ENCODE measurements at places on chromosomes 5 and 9. TPM values are rescaled to one million over a fixed set of nuclear protein-coding genes. Genes with fewer than 3 reads are reported as not detected.

GRCh38 chr5:176851871-176852658 is 41.7 kb downstream of the UNC5A start:
- no peak for DNase-seq

- DNase-seq = no peak
These were observed 18.9 kb upstream of the GPX8 start for GRCh38 chr5:55140908-55141665.

The TMEM174 gene
- total RNA-seq = not detected

GRCh38 chr9:98412101-98412842 is 156.8 kb upstream of the TBC1D2 start:
- no peak for DNase-seq

DNA sequence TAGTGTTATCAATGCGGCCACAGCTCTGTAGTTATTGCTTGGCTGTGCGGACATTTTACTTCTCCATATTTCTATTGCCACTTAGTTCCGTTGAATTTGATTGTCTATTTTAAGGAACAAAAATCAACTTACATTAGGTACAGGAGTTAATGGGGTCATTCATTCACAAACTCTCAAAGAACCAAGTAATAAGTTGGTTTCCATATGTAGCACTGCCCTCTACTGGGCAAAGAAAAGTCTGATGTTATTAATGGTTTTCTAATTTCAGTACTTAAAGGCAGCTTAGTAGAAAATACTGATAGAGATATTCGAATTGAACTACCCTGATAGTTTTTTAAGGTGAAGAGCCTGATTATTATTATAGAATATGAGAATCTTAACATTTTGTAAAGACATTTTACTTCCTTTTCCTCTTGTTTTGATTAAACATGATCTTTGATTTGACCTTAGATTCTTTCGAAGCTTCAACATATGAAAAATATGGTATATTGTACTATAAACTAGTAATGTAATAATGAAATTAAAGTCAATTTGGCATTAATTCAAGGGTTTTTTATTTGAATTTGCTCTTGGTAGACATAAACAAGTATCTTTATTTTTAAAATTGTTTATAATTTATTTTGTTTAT is 119.5 kb upstream of the CTNND2 start:
- no peak for DNase-seq

The PCDHGA6 gene
- 6.6 TPM for total RNA-seq

The GFI1B gene
- 1.3 TPM for total RNA-seq

The CCNI2 gene
- 8.4 TPM for total RNA-seq

- no peak for DNase-seq
These were observed 70.5 kb upstream of the RAD23B start for GRCh38 chr9:107212613-107213012.

GRCh38 chr5:123701511-123702200 is 189.7 kb downstream of the CSNK1G3 start:
- no peak for DNase-seq

DNA sequence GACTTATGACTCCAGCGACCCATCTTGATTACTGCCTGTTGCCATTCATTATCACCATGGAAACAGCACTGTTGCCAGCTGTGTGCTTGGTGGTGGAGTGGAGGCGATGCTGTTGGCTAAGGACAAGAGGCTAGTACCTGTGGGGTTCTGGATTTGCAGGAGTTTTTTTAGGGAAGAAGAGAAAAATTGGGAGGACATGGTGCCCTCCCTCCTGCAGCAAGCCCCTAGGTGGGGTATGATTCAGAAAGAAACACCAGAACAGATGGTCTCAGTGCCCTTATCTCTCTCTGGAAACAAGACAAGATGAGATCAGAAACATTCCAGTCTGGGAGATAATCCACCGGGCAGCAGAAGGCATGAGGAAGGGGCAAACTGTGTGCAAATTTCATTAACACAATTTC is 87.8 kb upstream of the TLR4 start:
- no peak for DNase-seq

GRCh38 chr9:116327701-116328405 is 174.3 kb downstream of the PAPPA start:
- no peak for DNase-seq

The PCDHGC5 gene
- total RNA-seq = 2.0 TPM

GRCh38 chr9:114231273-114231672 is 75.9 kb downstream of the COL27A1 start:
- no peak for DNase-seq

- no peak for DNase-seq
These were observed 74.3 kb upstream of the STXBP1 start for GRCh38 chr9:127537792-127538191.

DNA sequence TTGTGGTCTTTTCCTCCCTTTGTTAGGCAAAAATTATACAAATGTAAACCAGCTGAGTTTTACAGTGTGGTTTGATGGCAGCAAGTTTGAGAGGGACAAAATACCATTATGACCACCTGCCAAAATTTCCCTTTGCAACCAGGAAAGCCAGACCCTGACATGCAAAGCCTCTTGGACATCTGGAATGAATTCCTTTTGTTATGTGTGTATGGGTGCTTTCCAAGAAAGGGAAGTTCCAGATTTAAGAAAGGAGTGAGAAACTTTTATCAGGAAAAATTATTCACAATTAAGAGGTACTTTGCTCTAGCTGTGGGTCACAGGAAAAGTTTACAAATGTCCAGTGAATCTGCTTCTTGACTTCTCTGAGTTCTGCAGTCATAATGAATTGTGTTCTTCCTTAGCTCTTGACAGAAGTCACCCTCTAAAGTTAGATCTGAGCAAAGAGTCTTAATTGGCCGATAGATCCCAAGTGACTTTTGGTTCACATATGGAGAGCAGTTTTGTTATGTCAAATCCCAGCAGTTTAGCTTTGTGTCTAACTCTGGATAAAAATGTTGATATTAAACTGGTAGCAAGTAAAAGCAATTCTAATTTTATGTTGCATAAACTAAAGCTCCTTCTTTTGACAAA is 295.9 kb upstream of the ZNF608 start:
- DNase-seq = no peak

DNA sequence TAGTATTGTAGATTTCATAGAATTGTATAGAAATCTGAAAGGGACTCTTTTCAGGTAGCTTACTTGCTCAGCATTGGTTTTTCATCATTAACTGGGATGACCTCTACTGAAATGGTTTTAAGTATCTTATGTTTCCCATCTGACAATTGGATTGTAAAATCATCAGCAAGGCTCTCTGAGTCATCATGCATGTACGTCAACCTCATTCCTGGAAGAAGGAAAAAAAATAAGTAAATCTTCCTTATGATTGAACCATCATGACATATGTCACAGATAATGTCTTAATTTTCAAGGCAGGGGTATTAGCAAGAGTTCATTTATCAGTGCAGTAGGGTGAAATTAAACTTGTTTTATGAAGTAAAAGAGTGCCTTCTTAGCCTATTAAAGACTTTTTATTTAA is 74.9 kb upstream of the CER1 start:
- DNase-seq = no peak

The CACFD1 gene
- 79.3 TPM for total RNA-seq

- DNase-seq = no peak
These were observed 1.5 kb downstream of the NSMF start for GRCh38 chr9:137457406-137458193.

GRCh38 chr9:98995059-98995671 is 51.5 kb downstream of the COL15A1 start:
- DNase-seq = peak; percentile 40

DNA sequence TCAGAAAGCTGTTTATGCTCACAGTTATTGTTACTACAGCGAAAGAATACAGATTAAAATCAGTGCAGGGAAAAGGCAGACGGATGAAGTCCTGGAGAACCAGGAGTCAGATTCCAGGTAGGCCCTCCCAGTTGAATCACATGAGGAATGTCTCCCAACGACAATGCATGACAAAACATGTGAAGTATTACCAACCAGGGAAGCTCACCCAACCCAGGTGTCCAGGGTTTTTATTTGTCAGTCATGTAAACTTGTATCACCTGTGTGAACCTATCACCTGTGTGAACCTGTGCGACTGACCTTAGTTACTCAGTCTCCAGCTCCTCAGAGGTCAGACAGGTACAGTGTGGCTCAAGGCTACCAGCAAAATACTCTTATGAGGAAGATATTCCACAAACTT is 63.9 kb downstream of the KIAA1958 start:
- DNase-seq = no peak

DNA sequence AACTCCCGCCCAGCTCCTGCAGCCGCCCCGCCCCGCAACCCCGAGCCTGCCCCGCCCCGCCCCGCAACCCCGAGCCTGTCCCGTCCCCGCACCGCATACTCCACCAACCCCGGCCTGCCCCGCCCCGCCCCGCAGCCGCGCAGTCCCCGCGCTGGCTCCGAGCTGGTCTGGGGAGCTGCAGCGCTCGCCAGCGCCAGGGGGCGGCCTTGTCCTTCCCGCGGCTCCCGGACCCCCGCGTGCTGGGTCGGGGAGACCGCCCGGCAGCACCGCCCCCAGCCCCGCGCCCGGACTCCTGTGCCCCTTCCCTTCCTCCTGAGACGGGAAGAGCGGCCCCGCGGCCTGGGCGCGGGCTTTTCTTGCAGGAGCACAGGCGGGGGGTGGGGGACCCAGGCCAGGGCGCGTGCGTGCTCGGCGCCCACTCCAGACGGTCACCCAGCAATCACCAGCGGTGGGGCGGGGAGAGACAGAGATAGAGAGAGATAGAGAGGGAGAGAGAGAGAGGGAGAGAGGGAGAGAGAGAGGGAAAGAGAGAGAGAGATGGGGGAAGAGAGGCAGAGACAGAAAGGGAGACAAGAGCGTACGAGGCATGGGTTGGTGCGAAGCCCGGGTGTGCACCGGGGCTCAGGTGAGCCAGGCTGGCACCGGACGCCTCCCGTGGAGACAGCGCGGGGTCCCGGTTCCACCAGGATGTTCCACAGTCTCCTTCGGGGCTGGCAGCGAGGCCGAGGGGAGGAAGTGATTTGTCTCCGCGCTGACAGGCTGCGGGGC is 14.7 kb upstream of the TMEM250 start:
- no peak for DNase-seq

The IL17B gene
- 0.52 TPM for total RNA-seq

GRCh38 chr9:114153761-114154599 is 1.4 kb upstream of the COL27A1 start:
- DNase-seq = no peak

DNA sequence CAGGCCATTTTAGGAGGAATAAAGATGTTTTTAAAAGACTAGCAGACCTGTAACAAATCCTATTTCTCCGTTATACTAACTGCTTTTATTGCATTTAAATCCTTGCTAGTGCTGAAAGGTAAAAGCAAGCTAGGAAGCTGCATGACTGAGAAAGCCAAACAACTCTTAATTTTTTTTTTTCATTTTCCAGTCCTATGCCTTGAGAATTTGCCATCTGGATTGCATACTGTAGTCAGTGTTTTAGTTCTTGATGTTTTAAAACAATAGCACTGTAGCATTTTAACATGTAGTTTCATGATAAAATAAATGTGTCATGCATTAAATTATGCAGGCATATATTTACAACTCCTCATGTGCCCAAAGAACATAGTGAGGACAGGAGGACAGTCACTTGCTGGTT is 108.4 kb upstream of the FGF10 start:
- DNase-seq = no peak

DNA sequence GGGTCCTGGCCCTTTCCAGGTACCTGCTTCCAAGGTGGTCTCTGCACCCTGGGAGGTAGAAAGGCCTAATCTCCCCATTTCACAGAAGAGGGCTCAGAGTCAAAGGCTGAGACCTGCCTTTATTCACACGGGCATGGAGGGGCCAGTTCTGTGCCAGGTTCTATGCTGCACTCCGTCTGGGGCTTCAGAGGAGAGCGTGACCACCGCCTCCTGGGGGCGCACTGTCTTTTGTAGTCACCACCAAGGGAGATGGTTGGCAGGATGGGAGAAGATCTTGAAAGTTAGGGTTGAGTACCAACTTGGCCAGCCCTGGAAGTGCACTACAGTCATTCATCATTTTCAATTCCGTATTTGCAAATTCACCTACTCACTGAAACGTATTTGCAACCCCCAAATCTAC is 23.7 kb upstream of the PRDM12 start:
- DNase-seq = no peak

The UBE2QL1 gene
- total RNA-seq = 1.6 TPM

The WDR38 gene
- not detected for total RNA-seq

GRCh38 chr5:82416512-82416911 is 138.4 kb upstream of the RPS23 start:
- DNase-seq = no peak

DNA sequence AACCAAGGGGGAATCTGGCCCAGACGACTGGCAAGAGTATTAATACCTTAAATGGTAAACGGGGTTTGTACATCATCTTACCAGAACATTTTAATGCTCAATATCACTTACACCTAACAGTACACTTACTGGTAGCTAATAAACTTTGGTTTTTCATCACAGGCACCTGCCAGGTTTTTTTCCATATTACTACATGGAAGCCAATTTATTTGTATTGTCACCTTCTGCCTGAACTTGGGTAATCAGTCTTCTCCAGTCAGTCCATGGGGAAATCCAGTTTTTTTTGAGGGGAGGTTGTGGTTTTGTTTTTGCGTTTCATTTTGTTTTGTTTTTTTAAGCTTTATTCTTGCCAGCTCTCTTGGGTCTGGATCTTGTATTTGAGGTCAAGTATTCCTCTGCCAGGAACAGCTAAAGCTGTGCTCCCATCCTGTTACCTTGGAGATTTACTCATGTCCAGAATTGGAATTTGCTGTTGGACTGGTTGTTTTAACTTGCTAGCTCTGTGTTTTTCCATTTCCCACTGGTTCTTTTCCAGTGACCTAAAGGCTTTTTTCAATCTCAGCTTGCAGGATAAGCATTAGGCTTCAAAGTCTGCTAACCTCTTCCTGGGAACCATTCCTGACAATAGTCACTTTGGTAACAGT is 11.1 kb upstream of the NADK2 start:
- no peak for DNase-seq
